Thymus (tissue), 14 donors: ENCODE measurements at places on chromosomes 7 and 10. TPM values are rescaled to one million over a fixed set of nuclear protein-coding genes. Genes with fewer than 3 reads are reported as not detected.

Gene LRCH4
- total RNA-seq = 44.0 TPM

Gene RNF148
- 0.24 TPM for total RNA-seq

GRCh38 chr10:118531105-118531852 lies 64.2 kb downstream of the PRLHR start:
- H3K4me1 ChIP-seq = no peaks in the 10 kb centered on the region
- no peak for DNase-seq
- H3K36me3 ChIP-seq = no peaks in the 10 kb centered on the region
- H3K27ac ChIP-seq = no peak overlapping the region
- H3K27me3 ChIP-seq = no peaks in the 10 kb centered on the region

- H3K27ac ChIP-seq = no peak overlapping the region
- DNase-seq = no peak
- no peak overlapping the region for H3K4me3 ChIP-seq
- H3K27me3 ChIP-seq = peaks cover 52% of the 10 kb centered on the region
- H3K4me1 ChIP-seq = no peaks in the 10 kb centered on the region
These were observed 16.9 kb upstream of the PALD1 start for GRCh38 chr10:70461397-70462348.

Gene RELN
- total RNA-seq = 0.28 TPM

DNA sequence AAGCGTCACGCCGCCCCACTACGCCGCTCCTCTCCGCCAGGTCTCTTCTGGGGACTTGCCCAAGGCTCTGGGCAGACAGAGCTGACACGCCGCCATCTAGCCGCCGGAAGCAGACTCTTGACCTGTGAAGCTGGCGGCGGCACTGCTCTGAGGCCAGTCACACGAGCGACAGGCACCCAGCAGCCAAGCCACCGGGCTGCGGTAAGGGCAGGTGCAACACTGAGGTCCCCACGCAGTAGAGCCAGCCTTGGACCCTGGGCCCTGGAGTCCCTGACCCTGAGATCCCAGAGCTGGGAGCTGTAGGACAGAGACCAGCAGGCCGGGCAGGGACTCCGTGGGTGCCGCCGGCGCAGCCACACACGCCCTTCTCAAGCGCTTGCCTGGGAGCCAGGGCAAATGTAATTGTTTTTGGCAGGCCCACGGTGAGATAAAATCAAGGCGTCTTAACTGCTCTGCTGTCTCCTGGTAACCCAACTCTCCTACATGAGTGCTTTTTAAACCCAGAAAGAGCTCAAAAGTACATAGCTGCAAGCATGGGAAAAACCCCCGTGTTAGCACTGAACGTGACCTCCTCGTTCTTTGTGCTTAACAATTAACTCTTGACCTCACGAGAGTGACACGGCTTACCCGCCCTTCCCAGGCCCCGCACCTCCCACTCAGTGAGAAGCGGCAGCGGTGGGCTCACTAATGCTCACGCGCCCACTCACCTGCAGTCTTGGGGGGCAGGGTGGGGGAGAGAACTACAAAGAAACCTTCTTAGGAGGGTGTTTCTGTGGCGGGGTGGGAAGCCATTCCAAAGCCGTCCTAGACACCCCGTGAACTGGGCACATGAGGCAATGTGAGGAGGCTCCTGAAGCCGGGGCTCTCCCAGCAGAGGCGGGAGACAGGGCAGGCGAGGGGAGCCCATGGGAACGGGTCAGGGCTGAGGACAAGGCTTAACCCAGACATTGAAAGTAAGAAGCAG lies 8.5 kb downstream of the GPER1 start:
- no peak for DNase-seq
- H3K27ac ChIP-seq = no peak overlapping the region
- H3K36me3 ChIP-seq = no peaks in the 10 kb centered on the region
- no peaks in the 10 kb centered on the region for H3K4me1 ChIP-seq
- H3K27me3 ChIP-seq = no peaks in the 10 kb centered on the region
- no peak overlapping the region for H3K4me3 ChIP-seq

Gene DNAH11
- total RNA-seq = 4.9 TPM

DNA sequence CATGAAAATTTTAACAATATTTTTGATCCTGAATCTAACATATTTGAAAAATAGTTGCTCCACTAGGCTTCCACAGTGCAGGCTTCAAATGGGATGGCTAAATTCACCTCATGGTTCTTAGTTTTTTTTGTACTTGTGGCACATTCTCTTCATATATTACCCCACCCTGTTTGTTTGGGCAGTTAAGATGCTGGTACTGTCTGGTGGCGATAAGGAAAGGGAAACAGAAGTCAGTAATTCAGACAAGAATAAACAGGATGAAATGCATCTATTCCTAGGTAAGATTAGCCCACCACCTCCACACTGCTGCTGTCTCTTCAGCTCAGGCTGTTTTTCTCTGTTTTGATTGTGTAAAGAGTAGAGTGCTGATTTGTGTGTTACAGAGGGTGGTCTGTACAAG lies 44.2 kb downstream of the GLRX3 start:
- H3K4me1 ChIP-seq = no peaks in the 10 kb centered on the region
- H3K27me3 ChIP-seq = no peaks in the 10 kb centered on the region
- no peak overlapping the region for H3K4me3 ChIP-seq

Gene CYP3A4
- 11.0 TPM for total RNA-seq

GRCh38 chr7:1275451-1276381 lies 43.0 kb downstream of the UNCX start:
- no peak for DNase-seq
- H3K4me3 ChIP-seq = no peak overlapping the region
- no peaks in the 10 kb centered on the region for H3K27me3 ChIP-seq
- no peaks in the 10 kb centered on the region for H3K36me3 ChIP-seq
- H3K4me1 ChIP-seq = no peaks in the 10 kb centered on the region

Gene IPMK
- total RNA-seq = 4.5 TPM

DNA sequence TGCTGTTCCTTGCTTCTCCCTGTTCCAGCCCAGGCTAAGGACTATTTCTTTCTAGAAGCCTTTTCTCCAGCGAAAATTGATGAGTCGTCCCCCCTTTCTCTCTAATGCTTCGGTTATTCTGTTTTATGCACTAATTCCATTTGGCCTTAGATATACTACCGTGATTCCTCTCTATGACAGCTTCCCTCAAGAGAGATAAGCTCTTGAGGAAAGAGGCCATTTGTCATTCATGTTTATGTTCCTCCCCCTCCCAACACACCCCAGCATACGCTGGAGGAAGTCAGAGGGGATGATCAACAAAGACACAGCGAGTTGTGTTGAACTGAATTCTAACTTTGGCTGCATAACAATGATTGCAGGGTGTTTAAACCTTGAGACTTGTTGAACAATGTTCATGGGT lies 198.8 kb downstream of the BMPER start:
- no peaks in the 10 kb centered on the region for H3K27me3 ChIP-seq
- H3K36me3 ChIP-seq = no peaks in the 10 kb centered on the region

DNA sequence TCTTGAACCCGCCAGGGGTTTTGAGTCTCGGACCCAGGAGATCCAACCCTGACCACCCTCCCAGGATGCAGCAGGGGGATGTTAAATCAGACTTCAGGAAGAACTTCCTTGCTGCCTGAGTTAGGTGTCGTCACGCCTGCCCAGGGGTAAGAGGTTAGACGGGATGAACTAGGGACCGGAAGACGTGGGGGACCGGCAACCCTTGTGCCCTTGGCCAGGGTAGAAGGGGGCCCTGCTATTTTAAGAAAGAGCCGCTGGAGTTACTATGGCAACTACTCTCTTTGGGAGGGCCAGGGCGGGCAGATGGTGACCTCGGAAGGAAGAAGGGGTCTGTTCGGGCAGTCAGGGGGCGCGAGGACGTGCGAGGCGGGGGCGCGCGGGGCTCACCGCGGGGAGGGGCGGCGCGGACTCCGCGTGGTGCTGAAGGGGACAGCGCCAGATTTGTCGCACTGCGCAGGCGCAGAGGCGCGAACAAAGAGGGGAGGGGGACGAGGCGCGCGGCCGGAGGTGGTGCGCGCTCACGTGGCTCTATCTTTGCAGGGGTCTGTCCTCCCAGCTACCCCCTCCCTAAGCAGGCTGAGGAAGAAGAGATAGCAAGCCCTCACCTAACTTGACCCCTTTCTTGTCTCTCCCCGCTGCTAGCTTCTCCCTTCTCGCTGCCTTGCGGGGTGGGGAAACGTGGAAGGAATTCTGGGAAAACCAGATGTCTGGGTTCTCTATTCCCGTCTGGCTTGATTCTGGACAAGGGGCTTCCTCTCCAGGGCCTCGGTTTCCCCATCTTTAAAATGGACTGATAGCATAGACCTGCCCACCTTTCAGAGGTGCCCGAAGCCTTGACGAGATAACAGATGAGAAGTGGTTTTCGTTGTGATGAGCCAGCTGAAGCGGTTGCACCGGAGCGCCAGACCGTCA lies 940 bp upstream of the PSD start:
- peak overlapping the region; percentile 63 for H3K4me3 ChIP-seq
- peak; percentile 34 for DNase-seq
- H3K36me3 ChIP-seq = peaks cover 14% of the 10 kb centered on the region
- H3K27ac ChIP-seq = no peak overlapping the region

Gene PON1
- 11.7 TPM for total RNA-seq

DNA sequence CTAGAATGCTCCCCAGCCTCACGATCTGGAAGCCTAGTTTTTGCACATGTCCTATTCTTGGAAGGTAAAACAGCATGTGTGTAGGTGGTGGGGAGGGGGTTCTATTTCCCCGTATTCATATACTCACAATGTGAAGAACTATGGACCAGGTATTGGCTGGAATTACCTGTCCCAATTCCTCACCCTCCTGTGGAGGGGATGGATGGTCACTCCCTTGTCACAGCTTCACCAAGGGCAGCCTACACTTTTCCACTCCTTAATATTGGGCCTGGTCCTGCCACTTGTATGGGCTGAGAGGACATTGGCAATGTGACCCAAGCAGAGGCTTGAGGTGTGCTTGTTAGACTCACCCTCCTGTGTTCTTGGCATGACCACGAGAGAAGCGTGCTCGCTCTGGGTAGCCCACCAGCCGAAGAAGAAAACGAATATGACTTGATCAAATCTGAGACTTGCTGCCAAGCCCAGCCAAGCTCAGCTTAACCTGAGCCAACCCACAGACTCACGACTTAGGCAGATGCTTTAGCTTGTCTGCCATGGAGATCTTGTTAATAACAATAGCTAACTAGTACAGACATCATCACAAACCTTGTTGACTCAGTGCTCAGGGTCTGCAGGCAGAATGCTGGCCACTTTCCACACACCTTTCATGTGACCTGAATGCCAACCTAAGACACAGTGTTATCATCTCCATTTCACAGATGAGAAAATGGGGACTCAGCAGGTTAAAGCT lies 17.2 kb downstream of the ZNF488 start:
- H3K36me3 ChIP-seq = no peaks in the 10 kb centered on the region
- no peaks in the 10 kb centered on the region for H3K4me1 ChIP-seq
- DNase-seq = no peak
- H3K4me3 ChIP-seq = no peak overlapping the region
- H3K27ac ChIP-seq = no peak overlapping the region

Gene GSTO1
- 143 TPM for total RNA-seq

- no peaks in the 10 kb centered on the region for H3K36me3 ChIP-seq
- H3K27ac ChIP-seq = no peak overlapping the region
- no peak overlapping the region for H3K4me3 ChIP-seq
- DNase-seq = no peak
- no peaks in the 10 kb centered on the region for H3K27me3 ChIP-seq
These were observed 59.4 kb upstream of the ZPBP start for GRCh38 chr7:50152486-50152885.

Gene AKR1C4
- total RNA-seq = not detected

DNA sequence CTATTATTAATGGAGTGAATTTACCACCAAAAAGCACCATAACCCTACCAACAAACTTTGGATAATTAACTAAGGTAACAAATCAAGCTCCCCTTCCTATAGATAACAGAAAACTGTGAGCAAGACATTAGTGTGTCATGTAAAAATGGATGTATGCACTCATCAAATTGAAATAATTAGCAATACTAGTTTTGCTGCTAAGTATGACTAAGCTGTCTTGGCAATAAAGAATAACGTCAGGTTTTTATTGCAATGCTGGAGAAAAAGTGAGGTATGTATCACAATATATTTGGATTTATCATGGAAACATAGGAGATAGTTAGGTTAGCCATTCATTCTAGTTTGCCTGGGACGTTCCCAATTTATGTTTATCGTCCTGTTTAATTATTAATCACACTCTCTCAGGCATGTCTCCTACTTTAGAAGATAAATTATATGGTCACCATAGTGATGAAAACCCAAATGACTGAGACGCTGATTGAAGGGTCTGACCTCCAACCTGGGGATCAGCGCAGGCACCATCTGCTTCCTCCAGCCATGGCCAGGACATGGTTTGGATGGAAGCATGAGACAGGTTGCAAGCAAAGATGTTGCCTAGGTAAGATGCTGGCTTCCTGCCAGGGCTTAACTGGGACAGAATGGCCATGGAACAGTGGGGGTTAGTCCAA lies 125.6 kb downstream of the FANK1 start:
- no peaks in the 10 kb centered on the region for H3K36me3 ChIP-seq
- no peak overlapping the region for H3K4me3 ChIP-seq
- H3K27me3 ChIP-seq = no peaks in the 10 kb centered on the region
- H3K4me1 ChIP-seq = no peaks in the 10 kb centered on the region

Gene SOSTDC1
- 2.0 TPM for total RNA-seq

DNA sequence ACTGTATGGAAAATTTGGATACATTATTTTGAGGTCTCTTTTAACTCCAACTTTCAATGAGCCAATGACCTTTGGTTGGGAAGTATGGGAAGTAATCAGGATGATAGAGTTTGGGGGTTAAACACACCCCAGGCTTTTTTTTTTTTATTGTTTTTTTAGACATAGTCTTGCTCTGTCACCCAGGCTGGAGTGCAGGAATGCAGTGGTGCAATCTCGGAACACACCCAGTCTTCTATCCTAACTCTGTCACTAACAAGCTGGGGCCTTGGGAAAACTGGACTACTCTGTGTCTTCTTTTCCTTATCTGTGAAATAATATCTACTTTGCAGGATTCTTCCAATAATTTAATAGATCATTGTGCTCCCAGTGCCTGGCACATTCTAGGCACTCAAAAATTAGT lies 37.6 kb upstream of the AGBL3 start:
- DNase-seq = no peak
- no peak overlapping the region for H3K27ac ChIP-seq
- H3K36me3 ChIP-seq = no peaks in the 10 kb centered on the region
- H3K27me3 ChIP-seq = no peaks in the 10 kb centered on the region
- no peak overlapping the region for H3K4me3 ChIP-seq

Gene ARHGAP21
- total RNA-seq = 23.7 TPM

GRCh38 chr7:30797176-30798040 lies 26.2 kb downstream of the MINDY4 start:
- peaks cover 6% of the 10 kb centered on the region for H3K36me3 ChIP-seq
- no peak overlapping the region for H3K4me3 ChIP-seq
- H3K4me1 ChIP-seq = peaks cover 25% of the 10 kb centered on the region
- no peaks in the 10 kb centered on the region for H3K27me3 ChIP-seq
- no peak for DNase-seq

GRCh38 chr10:78552261-78552811 lies 516.4 kb upstream of the ZMIZ1 start:
- H3K27ac ChIP-seq = peak overlapping the region; percentile 2
- H3K4me1 ChIP-seq = no peaks in the 10 kb centered on the region
- DNase-seq = no peak

GRCh38 chr10:61592581-61592980 lies 70.1 kb upstream of the CABCOCO1 start:
- H3K27ac ChIP-seq = no peak overlapping the region
- DNase-seq = no peak
- no peaks in the 10 kb centered on the region for H3K36me3 ChIP-seq
- H3K27me3 ChIP-seq = no peaks in the 10 kb centered on the region
